ENCODE measurements at places on chromosomes 13 and 19.

DNA sequence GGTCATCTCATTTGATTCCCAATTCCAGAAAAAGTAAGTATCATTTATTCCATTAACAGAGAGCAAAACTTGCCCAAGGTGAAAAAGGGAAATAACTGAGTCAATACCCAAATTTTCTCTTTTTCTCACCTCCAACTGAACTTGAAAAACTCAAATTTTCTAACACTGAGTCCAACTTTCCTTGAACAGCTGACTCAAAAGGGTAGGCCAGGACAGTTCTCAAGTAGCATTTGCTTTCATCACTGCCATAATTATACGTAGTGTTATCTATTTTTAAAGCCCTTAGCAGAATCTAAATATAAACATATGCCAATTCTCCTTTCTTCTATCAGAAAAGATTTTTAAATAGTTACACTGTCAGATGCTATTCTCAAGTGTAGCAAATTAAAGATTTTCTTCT, 3.5 kb downstream of the N4BP2L2 start:
- no peak for DNase-seq

DNA sequence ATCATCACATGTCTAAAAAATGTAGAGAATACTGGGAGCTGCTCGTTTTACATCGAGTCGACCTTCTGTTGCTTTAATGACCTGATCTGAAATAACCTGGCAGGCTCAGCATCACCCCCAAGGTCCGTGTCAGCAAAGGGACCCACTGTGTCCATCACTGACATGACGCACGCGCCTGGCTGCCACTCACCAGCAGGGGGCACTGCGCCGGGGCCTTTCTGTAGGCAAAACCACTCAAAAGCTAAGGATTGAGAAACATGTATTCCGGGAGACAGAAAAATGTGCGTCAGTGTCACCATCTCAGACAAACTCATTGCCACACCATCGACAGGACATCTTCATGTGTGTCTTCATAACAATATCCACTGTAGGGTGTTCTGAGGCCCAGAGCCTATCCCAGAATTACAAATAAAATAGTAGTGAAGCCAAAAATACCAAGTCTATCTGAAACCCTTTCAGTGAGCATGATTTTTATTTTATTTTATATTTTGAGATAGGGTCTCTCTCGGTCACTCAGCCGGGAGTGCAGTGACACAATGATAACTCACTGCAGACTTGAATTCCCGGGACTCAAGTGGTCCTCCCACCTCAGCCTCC, 130.3 kb upstream of the LSM14A start:
- peak; percentile 59 for DNase-seq

DNA sequence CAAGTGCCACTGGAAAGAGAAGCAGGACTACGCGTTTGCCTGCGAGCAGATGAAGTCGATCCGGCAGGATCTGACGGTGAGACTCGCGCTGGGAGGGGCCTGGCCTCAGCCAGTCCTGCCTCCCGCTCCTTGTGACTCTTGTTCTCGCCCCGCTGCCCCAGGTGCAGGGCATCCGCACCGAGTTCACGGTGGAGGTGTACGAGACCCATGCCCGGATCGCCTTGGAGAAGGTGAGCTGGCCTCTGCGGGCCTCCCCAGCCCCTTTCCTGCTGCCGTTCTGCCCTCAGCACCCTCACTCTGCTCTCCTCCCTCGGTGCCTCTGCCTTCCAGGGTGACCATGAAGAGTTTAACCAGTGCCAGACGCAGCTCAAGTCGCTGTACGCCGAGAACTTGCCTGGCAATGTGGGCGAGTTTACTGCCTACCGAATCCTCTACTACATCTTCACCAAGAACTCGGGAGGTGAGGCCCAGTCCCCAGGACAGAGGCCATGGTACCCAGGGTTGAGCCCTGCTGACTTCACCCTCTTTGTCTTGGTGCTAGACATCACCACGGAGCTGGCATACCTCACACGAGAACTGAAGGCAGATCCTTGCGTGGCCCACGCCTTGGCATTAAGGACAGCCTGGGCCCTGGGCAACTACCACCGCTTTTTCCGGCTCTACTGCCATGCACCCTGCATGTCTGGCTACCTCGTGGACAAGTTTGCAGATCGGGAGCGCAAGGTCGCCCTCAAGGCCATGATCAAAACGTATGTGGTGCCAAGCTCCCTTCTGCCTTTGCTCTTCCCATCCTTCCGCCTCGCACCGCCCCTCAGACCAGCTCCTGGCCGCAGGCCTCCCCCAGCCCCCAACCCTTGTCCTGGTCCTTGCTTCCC, 5.6 kb downstream of the LENG9 start:
- no peak for DNase-seq

DNA sequence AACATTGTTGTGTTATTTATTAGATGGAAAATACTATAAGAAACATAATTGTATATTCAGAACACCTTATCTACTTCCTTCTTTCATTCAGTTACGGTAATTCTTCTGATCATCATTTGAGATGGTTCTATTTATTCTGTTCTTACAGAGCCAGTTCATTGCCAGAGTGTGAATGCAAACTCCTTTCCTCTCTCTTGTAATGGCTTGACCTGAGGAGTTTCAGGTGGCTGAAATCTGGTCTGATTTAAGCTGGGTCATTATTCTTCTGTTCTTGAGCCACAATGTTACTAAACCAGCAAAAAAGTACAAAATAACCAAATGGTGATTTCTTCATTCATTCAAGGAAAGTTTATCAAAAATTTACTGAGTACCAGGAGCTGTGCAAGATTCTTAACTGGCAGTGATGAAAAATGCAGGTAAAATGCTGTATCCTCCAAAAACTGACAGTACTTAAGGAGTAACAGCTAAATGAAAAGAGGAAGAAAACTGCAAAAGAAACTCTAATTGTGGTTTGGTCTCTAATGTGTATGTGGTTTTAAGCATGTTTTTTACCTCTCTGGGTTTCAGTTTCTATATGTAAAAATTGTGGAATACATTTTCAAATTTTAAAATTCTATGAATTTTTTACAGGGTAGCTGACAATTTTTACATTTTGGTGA, 182.4 kb upstream of the UFM1 start:
- DNase-seq, result no peak

DNA sequence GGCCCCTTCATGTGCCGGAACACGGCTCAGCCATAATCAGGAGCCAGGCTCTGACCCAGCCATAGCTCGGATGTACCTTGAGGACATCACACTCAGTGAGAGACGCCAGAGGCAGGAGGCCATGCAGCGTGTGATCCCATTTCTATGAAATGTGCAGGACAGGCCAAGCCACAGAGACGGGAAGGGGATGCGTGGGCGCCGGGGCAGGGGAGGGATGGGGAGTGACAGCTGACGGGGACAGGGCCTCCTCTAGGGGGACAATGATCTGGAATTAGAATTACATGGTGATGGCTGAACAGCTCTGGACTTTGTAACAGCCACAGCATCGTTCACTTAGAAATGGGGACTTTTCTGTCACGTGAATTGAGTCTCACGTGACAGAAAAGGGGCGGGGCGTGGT, 34.9 kb downstream of the SBNO2 start:
- no peak for DNase-seq

GRCh38 chr13:48014359-48014758, 13.3 kb upstream of the SUCLA2 start:
- DNase-seq, result no peak

- DNase-seq, result no peak
These were observed 22.5 kb upstream of the POU2F2 start for GRCh38 chr19:42154471-42155323.

DNA sequence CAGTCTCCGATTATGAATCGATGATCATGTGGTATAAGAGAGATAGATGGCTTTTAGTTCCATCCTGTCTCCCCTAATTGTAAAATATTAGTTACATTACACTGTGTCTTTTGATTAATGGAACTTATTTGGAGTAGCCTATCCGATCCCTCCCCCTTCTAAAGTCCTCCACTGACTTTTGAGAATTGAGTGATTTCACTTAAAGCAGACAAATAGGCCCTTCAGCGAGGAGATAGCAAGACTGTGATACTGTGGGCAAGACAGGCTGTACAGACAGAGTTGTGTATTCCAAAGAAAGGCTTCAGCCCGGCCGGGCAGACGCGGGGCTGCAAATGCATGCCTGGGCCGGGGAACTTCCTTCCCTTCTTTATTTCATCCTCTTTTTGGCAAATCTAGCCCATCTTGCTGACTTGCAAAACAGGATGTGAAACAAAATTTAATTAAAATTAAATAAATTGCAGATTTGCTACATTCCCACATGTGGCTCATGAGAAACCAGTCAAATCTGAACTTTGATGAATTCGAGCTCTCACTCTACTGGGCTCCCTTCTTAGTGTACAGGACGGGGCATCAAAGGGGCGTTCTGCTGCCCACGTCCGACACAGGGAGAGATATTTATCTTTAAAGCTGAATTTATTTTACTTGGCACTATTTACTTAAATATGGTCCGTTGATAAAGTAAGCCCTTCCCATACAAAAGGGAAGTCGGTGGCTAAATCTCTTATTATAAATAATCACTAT, 314.8 kb downstream of the ZNF536 start:
- DNase-seq, result no peak

DNA sequence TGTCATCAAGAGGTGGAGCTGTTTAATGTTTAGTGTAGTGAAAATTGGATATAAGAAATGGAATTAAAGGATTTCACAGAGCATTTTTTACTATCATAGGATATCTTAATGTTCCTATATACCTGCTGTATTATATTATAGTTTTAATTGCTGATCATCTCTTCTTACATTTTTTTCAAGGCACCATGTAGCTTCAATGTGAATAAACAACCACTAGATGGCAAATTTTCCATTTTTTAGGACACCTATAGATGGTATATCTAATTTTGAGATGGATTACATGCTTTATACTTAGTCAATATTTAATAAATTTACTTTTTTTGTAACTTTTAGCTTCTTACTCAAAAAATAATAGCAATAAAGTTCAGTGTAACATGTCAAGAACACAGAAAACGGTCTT, 9.0 kb upstream of the ATXN8OS start:
- no peak for DNase-seq

GRCh38 chr13:21742096-21742495, 71.2 kb downstream of the FGF9 start:
- DNase-seq, result no peak

- no peak for DNase-seq
These were observed 800.5 kb upstream of the KLHL1 start for GRCh38 chr13:70908795-70909194.

DNA sequence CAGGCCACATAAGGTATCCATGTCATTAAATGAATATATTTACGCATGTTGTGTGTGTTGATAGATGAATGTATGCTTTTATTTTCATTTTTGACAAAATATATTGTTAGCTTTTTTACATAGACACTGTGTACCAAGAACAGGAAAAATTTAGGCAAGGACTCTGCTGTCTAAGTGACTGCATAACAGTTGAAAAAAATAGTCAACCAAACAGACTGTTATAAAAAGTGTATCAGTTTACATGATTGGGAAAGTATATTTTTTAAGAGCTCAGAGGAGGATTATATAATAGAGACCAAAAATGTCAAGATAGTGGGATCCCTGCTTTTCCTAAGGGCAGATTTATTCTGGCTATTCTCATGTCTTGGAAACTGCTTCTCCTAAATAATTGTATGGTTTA, 858.0 kb downstream of the SLITRK1 start:
- DNase-seq, result no peak

GRCh38 chr13:98443329-98443728, 133.6 kb downstream of the STK24 start:
- peak; percentile 87 for DNase-seq

DNA sequence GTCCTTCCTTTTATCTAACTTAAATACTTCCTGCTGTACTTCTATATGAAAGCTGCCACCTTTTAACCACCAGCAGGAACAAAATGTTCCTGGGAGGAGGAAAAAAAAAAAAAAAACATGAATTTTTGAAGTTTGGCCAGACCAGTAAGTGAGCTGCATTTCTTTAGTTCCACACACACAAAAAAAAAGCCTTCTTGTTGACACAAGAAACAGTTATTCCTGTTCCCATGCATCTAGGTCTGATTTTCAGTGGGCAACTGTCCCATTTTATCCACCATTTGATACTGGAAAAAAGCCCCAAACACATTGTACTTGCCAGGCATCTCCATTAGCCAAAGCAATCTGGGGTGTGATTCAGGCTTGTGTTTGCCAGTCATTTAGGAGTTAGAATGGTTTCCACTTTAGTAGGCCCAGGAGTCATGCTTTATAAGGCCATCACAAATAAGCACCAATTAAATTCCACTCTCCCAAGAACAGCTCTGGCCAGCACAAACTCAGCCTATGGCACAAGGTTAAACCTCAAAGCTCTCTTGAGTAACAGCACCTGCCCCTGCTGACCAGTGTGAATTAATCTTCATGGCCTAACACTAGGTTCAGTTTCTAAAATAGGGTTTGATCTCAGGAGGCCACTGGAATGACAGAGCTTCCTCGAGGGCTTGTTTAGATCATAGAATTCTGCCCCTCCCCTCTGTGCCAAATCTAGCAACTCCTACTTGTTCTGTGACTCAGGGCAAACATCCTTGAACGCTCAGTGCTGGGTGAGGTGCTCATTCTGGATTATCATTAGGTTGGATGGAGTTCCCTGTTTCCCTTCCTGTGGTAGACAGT, 67.1 kb downstream of the NUFIP1 start:
- DNase-seq, result peak; percentile 92

GRCh38 chr19:977058-977464, 7.1 kb upstream of the WDR18 start:
- no peak for DNase-seq

- DNase-seq, result peak; percentile 50
These were observed 277.9 kb downstream of the RBM26 start for GRCh38 chr13:79128158-79128557.

- no peak for DNase-seq
These were observed 79.5 kb downstream of the TEX29 start for GRCh38 chr13:111399776-111400538.

DNA sequence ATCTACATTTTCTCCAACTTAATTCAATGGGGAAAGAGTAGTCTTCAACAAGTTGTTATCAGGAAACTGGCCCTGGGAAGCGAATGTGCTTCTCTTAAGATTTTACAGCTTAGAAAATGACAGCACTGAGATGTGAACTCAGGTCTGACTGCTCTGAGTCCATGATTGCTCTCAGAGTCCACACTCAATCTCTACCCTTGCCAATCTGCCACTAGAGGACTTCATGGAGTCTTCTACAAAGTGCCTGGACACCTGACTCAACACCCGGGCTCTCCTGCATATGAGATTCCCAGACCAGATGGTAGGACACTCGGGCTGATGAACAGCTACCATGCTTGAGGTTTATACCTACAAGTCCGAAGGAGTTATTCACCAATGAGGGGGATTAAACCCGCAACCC, 74.8 kb downstream of the ABCC4 start:
- DNase-seq, result no peak

DNA sequence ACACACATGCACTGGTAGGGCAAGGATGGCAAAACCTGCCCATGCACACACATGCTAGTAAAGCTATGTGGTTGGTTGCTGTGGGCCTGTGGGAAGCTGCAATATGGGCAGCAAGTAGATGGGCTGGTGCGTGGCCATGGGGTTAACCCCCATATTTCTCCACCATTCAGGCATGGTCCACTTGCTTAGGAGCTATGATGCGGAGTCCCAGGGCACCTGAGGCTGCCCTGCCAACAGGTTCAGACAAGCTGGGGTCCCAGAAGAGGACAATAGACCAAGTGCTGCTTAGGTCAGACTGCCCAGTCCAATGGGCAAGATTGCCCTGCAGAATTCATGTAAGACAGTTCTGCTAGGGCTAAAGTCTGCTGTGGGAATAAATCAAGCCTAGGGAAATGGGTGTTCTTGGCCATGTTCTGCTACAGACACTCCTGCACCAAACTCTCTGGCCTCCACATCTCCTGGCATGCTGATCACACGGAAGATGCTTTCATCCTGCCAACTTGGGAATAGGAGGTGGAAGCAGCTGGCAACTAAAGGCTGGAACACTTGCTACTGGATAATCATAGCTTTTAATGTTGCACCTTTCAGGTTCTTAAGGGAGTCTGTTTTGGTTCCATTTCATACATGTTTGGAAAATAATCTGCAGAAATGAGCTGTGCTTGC, 646.3 kb upstream of the SLITRK1 start:
- DNase-seq, result no peak

- DNase-seq, result no peak
These were observed 17.2 kb upstream of the CXCL17 start for GRCh38 chr19:42459926-42460325.

Data from EL (cell line).